SK-N-MC (cell line): ENCODE measurements at places on chromosomes 4 and X.

DNA sequence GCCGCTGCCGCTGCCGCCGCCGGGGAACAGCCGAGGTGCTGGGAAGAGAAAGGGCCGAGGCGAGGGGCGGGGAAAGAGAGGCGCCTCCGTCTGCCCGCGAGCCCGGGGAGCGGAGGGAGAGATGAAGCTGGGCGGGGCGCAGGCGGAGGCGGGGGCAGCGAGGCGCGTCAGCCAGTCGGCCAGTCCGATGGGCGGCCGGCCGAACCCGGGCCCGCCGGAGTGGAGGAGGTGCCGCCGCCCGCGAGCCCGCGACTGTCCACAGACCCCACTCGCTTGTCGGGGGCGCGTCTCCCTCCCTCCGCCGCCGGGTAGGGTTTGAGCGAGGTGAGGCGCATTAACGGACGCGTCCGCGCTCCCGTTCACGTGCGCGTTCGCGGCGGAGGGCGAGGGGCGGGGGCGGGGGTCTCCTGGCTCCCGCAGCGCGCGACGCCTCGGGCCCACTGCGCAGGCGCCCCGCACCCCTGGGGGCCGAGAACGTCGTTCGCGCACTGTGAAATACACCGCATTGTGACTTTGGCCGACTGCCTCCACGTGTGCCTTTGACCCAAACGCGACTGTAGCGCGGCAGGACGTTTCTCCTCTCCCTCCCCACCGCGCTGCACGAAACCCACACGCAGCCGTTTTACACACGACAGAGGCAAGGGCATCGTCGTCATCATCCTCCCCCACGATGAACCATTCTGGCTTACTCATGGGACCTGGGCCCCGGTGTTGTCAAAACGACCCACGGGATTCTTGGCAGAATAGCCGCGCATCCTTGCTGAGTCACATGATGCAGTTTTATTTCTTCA lies at the start of gene NUDT11:
NUDT11 (minus strand) TSS at position 92 of the 791 bp plus-strand sequence. CDS start 148 bp downstream, outside the sequence.
- DNase-seq = no peak

GRCh38 chr4:138647433-138647832 lies 368.1 kb upstream of the NOCT start:
- no peak for DNase-seq

DNA sequence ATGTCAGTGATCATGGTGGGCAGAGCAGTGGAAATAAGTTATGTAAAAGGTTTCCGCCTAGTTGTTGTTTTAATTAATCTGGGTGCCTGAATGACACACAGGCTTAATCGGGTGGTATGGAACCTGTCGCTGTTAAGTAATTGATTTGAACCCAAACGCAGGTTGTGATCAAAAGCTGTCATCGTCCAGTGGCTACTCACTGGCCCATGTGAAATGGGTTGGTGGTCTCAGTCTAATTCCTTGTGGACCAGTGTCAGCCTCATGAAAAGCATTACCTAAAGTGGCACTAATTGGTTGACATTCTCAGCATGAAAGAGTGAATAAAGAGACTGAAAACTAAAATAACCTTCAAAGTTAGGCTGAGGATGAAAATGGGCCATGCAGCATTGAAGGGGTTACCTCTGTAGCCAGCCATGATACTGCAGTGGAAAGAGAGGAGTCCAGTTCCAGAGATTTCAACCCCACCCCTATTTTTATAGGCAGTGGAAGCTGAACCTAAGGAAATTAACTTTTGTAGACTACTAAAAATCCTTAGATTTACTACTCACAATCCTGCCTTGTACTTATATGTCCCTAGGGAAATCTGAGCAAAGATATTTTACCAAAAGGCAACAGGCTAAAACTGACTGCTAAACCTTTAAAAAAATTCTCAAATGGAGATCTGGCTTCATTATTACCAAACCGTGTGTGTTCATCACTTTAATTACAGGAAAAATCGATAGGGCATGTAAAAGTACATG lies 251.7 kb upstream of the TENM3 start:
- no peak for DNase-seq

GRCh38 chrX:144612076-144612475 lies 635.2 kb upstream of the SPANXN1 start:
- DNase-seq = no peak

- DNase-seq = no peak
These were observed 29.1 kb downstream of the UCHL1 start for GRCh38 chr4:41285864-41286235.

GRCh38 chrX:6227935-6228334 lies 732 bp downstream of the NLGN4X start:
- DNase-seq = no peak

- DNase-seq = no peak
These were observed 4.1 kb upstream of the KIAA0232 start for GRCh38 chr4:6778435-6778834.

DNA sequence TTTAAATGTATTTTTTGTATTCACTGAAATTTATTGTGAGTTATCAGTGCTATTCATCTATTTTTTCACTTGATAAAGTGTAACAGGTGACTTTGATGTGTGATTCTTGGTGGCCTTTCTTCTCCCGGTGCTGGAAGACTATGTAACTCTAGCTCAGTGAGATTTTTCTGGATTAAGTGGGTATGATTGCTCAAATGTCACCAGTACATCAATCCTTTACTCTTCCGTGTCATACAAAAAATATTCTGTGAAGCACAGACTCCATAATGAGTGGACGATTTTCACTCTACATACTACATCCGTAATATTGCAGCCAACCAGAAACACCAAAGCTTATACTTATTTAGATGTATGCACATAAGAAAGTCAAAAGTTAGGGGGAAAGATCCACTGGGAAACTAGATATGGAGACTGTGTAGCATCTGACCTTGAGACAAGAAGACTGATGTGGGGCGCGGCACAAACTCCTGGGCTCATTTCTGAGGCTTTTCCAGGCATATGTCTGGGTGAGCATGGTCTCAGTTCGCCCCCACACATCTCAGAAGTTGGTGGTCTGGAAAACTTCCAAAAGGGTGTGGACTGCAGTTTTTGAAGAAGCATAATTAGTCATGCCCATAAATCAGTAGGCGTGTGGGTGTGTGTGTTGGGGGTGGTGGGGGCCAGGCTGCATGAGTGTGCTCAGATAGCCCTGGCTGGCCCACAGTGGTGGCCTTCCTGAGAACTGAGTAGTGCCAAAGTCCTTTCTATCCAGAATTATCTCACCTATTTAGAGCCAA lies 53.9 kb upstream of the TENM3 start:
- no peak for DNase-seq

DNA sequence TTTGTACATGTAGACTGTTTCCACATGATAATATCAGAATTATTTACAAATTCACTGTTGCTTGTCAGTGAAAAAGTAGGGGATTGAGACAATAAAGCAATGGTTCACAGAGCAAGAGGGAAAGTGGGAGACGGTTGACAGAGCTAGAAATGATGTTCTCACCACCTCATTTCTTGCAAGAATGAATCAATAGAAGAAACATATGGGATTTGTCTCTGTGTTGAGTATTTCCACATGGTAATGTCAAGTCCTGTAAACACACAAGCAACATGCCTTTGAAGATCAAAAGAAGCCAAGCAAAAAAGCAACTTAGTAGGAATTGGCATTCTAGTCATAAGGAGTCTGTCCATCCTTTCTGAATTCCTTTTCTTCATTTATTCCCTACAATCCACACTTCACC lies 1806.6 kb upstream of the AGA start:
- no peak for DNase-seq

DNA sequence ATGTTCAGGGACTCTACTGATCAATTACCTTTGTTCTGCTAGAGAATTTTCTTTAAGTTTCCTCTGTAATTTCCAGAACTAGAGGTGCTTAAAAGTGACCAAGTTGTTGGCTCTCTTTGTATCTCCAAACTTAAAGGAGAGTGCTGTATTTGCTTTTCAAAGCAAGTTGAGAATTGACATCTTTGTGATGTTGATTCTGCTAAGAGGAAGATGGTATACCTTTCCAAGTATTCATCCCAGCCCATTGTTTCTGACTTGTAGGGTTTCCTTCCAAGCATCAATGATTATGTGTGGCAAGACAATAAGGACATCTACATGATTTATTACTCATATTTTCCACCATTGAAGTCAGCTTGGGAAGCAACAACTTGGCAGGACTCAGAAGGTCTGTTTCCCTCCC lies 190.6 kb downstream of the GC start:
- no peak for DNase-seq

GRCh38 chr4:81698538-81699296 lies 227.0 kb upstream of the RASGEF1B start:
- no peak for DNase-seq

GRCh38 chr4:37797374-37797773 lies 29.1 kb upstream of the PGM2 start:
- no peak for DNase-seq

- no peak for DNase-seq
These were observed 141.3 kb upstream of the SH3RF1 start for GRCh38 chr4:169412046-169412445.

GRCh38 chrX:42824541-42824940 lies 46.6 kb upstream of the PPP1R2C start:
- DNase-seq = no peak

DNA sequence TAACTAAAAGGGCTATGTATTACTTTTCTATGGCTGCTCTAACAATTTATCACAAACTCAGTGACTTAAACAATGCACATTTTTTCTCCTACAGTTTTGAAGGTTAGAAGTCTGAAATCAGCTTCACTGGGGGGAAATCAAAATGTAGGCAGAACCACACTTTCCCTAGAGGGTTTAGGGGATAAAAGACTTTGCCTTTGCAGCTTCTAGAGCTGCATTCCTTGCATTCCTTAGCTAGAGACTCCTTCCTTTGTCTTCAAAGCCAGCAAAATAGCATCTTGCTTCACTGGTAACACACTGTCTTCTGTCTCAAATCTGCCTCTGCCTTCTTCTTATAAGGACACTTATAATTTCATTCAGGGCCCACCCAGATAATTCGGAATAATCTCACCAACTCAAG lies 152.4 kb upstream of the SPIN4 start:
- peak; percentile 24 for DNase-seq

- DNase-seq = no peak
These were observed 12.0 kb upstream of the RBBP7 start for GRCh38 chrX:16882169-16882568.

GRCh38 chr4:14157262-14157661 lies 529.7 kb upstream of the BOD1L1 start:
- DNase-seq = no peak

GRCh38 chrX:117936118-117936517 lies 180.5 kb downstream of the KLHL13 start:
- no peak for DNase-seq

GRCh38 chr4:173503330-173504180 lies 26.5 kb downstream of the HAND2 start:
- no peak for DNase-seq

GRCh38 chr4:187103351-187103750 lies 379.7 kb upstream of the FAT1 start:
- no peak for DNase-seq

- no peak for DNase-seq
These were observed 16.6 kb upstream of the TCEAL5 start for GRCh38 chrX:103293118-103293517.

GRCh38 chr4:48403779-48404178 lies 62.5 kb downstream of the SLAIN2 start:
- no peak for DNase-seq

DNA sequence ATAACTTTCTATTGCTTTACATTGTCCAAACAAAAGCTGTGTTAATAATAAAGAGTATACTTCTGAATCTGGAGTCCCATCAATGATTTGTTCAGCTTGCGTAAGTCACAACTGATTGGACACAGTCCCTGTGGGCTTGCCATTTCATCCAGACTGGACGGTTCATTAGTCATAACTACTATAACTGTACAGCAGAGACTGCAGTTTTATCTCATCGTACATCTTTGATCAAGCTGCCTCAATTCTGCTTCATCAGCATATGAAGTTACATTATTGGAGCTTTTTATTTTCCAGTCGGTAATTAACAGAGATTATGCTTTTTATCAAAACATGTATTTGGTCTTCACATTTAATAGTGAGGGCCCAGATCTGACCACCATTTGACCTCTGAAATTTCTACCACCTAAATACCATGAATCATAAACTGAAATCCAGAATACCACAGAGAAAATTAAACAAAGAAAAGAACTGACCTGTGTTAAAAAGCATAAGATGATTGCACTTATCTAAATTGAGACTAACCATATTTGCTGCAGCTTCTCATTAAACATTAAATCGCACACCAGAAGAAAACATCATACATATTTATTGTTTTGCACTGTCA lies 12.5 kb upstream of the MAB21L2 start:
- DNase-seq = no peak

GRCh38 chrX:9162698-9163097 lies 128.8 kb upstream of the FAM9B start:
- DNase-seq = no peak

DNA sequence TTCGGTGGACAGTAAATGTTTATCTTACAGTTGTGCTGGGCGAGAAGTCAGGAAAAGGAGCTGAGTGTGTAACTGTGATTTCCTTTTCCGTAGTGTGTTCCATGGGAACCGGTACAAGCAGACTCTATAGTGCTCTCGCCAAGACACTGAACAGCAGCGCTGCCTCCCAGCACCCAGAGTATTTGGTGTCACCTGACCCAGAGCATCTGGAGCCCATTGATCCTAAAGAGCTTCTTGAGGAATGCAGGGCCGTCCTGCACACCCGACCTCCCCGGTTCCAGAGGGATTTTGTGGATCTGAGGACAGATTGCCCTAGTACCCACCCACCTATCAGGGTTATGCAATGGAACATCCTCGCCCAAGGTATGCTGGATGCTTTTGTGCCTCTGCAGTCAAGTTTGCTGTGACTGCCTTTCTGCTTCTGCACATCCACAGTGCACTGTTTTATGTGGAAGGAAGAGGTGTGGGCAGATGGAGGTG lies 27.4 kb downstream of the NOCT start:
- DNase-seq = no peak

GRCh38 chrX:9988762-9989161 lies 21.6 kb downstream of the CLDN34 start:
- DNase-seq = no peak

DNA sequence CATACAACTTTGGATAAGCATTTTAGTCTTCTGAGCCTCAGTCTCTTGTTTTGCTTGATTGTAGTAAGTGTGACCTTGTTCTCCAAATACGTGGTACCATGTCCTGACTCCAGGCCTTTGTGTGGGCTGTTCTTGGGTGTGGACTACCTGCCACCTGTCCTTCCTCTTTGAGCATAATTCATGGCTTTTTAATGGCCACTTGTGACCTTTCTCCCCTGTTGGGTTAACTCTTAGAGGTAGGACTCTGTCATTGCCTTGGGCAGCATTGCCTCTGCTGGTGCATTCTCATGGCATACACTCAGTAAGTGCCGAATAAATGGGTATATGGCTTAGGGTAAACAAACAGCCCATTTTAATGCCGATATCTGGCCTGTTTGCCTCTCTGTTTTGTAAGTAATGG lies 3.0 kb downstream of the NSD2 start:
- no peak for DNase-seq

DNA sequence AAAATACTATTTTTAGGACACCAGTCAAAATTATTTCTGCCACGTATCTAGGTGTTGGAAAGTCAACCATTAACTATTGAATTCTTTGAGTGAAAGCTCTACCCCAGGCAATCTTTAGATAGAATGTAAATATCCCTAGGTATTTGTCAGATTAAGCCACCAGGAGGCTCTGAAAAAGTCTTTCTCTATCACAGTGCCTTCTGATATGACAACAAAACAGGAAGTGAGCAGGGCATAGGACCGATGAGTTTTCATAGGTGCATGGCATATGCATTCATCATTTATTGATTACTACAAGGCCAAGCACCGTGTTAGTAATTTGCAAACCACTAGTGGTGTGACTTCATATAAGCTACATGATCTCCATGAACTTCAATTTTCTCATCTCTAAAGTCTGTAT lies 333.6 kb upstream of the F9 start:
- no peak for DNase-seq
